ENCODE measurements at places on chromosomes 13 and 19. TPM values are rescaled to one million over a fixed set of nuclear protein-coding genes. Genes with fewer than 3 reads are reported as not detected.

- DNase-seq, result no peak
Observed at GRCh38 chr13:59843040-59843439, 320.7 kb downstream of the DIAPH3 start.

The CACNG7 gene
- total RNA-seq, result not detected

- no peak for DNase-seq
Observed at GRCh38 chr13:89205856-89206520, 1534.8 kb downstream of the SLITRK5 start.

The VRK3 gene
- 34.9 TPM for total RNA-seq

The KLF12 gene
- 5.4 TPM for total RNA-seq

- DNase-seq, result no peak
Observed at GRCh38 chr19:8571006-8571411, 6.2 kb downstream of the MYO1F start.

The MEDAG gene
- 46.4 TPM for total RNA-seq

The PEAK3 gene
- 2.0 TPM for total RNA-seq

The ZBTB32 gene
- total RNA-seq, result not detected
